ENCODE measurements at places on chromosomes 12 and 14.

- no peak for DNase-seq
Measured at GRCh38 chr12:125071456-125071855, 6.2 kb downstream of the AACS start.

DNA sequence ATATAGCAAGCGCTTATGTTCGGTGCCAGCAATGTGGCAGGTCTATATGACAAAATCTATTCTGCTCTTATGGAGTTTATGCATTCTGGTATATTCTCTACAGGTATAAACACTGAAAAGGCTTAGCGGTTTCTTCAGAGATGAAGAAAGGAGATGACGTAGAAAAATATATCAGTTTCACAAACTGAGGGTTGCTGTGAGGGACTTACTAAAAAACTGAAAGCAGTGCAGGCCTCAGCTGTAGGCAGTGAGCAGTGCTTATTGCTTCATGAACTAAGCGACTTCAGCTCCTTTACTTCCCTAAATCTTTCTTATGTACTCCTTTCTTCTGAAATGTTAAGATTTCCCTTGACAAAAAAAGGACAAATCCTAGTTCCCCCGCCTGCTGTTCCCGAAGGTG lies 4.5 kb downstream of the DDX47 start:
- DNase-seq: no peak

DNA sequence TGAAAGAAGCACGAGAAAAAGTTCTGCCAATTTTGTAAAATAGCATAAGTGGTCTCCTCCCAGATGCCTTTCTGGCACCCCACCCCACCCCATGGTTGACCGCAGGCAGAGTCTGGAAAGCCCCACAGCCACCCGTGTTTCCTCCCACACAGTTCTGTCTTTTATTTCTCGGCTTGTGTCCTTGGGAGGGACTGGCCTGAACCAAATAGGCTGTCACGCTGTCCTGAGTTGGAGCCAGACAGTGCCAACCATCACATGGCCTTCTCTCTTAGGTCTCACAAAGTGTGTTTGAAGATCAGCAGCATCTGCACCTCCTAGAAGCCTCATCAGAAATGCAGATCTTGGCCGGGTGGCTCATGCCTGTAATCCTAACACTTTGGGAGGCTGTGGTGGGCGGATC lies 10.2 kb upstream of the LTA4H start:
- DNase-seq: no peak

GRCh38 chr12:122944605-122945592 lies 21.4 kb downstream of the ABCB9 start:
- no peak for DNase-seq

DNA sequence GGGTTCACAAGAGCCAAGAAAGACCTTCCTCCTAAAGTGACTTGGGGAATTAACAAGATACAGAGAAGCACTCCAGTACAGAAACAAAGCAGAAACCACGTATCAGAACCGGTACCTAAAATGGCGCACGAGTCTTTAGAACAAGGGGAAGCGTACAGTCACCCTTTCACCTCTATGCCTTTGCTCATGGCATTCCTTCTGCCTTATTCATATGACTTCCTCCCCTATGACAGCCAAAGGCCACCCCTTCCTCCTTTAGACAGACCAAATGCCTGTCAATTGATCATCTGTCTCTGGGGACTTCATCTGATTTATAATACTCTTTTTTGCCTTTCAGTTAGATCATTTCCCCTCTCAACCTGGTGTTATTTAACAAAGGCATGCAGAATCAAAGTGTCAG lies 89.5 kb upstream of the OSBPL8 start:
- DNase-seq: no peak

DNA sequence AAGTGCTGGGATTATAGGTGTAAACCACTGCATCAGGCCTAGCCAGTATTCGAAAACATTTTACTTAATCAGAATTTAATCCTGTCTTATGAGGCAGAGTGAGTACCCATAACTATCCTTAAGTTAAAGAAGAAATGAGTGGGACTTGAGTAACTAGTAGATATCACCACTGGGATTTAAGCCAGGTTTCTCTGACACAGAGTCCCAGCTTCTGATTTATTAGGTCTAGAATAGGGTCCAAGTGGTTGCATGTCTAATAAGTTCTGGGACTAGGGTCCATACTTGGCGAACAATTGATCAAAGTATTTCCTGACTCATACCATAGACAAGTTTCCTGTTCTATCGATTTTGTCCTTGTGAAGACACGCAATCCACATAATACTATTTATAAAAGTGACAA lies 18.9 kb downstream of the PTPRB start:
- DNase-seq: no peak

- DNase-seq: no peak
Measured at GRCh38 chr12:112029301-112029700, 16.1 kb downstream of the ERP29 start.

- no peak for DNase-seq
Measured at GRCh38 chr14:93073358-93073707, 42.4 kb downstream of the ITPK1 start.

DNA sequence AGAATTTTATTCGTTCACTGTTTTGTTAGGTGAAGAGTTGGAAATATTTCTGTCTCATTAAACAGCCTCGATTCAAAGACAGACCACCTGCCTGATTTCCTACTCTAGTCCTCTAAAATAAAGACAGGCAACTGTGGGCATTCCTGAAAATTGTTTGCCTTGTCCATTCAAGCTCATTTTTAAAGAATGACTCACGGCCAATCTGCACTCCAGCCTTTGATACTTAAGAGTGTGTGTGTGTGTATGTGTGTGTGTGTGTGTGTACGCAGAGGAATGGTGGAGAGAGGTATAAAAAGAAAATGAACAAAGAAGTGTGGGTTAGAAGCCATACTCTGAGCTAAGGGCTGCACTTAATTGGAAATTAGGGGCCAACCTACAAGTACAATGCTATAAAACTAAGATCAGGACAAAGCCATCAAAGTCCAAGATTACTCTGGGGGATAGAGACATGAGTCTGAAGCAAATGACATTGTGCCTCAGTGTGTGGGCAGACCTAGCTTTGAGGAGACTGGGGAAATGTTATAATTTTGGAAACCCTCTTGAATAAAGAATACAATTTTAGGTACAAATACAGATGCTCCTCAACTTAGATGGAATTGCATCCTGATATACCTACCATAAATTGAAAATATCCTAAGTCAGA lies 45.6 kb upstream of the SOCS2 start:
- DNase-seq: peak; percentile 74

GRCh38 chr14:106788534-106788933 lies 1262.2 kb downstream of the TMEM121 start:
- no peak for DNase-seq

- DNase-seq: no peak
Measured at GRCh38 chr12:19138551-19138950, 9.0 kb downstream of the PLEKHA5 start.

GRCh38 chr12:24470050-24470449 lies 478.9 kb downstream of the BCAT1 start:
- no peak for DNase-seq

GRCh38 chr14:66152302-66152701 lies 333.9 kb upstream of the CCDC196 start:
- DNase-seq: no peak

DNA sequence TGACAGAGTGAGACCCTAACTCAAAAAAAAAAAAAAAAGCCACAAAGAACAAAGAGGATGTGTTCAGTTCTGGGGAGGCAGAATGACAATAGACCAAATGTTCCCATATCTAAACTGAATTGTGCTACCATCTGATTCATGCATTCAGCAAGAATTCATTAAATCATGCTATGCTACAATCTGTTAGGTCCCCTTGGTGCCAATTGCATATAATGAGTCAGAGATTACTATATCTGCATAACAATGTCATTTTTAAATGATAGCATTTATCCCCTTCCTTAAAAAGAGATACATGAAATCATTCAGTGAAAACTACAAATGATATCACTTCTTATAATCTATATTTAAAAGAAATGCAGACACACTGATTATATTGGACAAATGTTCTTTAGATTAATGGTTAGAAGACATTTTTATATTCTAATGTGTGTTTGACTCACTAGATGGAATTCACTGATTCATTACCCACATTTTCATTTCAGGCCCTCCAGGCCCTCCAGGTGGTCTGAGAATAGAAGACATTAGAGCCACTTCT lies 207.6 kb upstream of the PDZRN4 start:
- peak; percentile 22 for DNase-seq

GRCh38 chr12:72699362-72699761 lies 427.2 kb downstream of the TRHDE start:
- no peak for DNase-seq

DNA sequence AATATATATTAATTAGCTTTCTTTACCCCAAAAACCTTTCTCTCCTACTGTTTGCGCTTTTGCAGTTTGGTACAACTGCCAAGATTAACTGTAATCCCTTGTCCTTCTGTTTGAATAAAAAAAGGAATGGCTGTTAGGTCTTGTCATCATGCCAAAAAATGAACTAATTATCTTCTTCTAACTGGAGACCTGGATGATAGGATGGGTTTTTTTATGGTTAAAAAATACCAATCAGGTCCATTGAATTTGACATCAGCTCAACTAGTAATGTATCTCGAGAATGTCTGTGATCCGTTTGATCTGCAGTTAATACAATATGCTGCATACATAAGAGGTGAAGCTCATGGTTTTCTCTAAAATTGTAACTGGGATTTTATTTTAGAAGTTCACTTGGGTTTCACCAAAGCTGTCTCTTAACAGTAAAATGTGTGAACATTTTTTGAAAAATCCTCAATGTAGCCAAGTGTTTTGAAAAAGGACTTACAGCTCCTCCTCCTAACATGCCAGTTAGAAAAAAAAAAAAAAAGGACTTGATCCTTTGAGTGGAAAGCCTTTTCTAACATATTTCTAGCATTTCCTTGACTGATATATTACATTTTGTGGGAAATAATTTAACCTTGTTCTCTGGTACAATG lies 96.8 kb downstream of the SRGAP1 start:
- peak; percentile 24 for DNase-seq

DNA sequence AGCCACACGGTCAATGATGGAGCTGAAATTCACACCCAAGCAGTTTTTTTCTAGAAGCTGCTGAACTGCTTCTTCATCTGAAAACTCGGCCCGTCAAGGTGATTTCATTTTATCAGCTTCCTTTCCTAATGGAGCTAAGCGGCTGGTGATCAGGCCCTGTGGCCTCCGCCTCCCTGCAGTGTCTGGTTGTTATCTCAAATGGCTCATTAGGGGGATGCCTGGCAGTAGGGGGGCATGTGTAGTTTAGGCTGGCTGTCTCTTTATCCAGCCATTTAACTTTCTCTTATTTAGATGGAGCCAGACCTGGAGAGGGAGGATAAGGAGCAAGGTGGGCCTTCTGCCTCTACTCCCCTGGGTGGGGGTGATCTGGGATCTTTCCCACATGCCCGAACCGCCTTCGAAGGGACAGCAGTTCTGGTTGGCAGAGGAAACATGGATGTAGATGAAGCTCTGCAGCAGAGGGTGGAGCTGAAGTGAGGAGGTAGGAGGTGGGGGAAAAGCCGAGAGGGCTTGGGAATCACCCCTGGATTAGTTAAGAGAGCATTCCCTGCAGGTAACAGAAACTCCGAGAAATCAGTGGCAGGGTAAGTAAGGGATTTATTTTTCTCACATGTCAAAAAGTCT lies 64.4 kb downstream of the TGFB3 start:
- DNase-seq: no peak

DNA sequence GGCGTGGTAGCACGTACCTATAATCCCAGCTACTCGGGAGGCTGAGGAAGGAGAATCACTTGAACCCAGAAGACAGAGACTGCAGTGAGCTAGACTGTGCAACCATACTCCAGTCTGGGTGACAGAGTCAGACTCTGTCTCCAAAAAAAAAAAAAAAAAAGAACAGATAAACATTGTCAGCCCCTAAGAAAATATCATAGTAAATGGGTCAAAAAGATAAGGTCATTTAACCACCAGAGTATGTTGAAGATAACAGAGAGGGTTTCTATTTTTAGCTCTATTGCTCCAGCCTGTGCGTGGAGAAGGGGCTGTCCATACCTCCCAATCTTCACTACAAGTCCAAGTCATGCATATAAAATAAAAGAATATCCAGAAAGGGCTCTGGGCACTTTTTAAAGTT lies 15.4 kb downstream of the LGMN start:
- no peak for DNase-seq

DNA sequence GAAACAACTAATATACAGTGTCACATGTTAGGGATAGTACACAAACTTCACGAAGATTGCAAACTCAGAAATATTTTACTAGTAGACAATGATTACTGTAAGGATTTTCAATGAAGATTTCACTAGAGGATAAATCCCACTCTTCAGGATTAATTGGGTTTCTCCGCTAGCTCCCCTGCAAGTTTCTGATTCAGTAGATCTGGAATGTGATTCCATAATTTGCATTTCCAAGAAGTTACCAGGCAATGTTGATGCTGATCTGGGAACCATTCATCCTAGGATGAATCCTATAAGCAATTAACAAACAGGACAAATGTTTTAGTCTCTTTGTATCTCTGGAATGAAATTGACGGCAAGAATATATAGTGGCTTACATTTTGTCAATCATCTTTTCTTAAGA lies 272.4 kb downstream of the ALX1 start:
- no peak for DNase-seq

DNA sequence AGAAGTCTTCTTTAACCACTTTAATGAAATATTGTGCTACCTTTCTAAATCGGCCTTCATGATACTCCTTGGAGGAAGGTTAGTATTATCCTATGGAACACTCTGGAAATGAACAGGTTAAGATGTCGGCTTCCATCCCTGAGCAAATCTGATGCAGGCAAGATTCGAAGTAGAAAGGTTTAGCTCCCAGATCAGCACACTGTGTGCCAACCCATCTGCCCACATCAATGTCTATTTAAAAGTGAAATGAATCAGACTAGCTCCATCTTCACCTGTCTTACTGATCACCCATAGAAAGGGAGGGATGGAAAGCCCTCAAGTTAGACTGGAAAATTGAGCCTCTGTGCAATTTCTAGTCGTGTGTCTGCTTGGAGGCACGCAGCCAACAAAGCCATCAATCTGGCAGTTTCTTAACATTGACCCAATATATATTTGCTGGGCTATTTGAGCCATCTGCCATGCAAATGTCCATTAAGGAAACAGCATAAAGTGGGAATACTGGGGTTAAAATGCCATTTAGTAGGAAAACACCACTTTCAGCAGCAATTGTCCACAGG lies 506.1 kb downstream of the RMST start:
- DNase-seq: no peak

GRCh38 chr12:107510211-107510610 lies 175.4 kb upstream of the PWP1 start:
- no peak for DNase-seq

GRCh38 chr14:61233436-61233956 lies 47.6 kb downstream of the TMEM30B start:
- no peak for DNase-seq

GRCh38 chr12:125105600-125105999 lies 40.4 kb downstream of the AACS start:
- peak; percentile 88 for DNase-seq

- DNase-seq: no peak
Measured at GRCh38 chr12:109670731-109671130, 42.9 kb upstream of the FAM222A start.

DNA sequence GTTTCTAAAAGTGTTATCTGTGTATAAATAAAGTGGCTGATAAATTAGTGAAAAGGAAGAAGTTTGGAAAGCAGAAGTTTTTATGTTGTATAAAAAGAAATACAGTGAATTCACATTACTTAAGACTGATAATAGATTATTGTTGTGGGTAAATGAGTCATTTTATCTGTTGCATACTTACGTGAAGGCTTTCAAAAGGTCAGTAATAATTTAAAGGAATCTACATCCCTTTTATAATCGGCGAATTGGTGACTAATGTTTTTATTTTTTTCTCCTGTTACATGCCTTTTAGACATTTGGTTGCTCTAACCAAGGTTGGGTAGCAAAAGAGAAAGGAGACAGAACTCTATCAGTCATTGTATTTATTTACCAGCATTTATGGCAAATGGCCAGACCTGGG lies 155.9 kb downstream of the SLC41A2 start:
- no peak for DNase-seq

Measured in HAP-1 (cell line).